Urinary bladder (tissue), 4 donors: ENCODE measurements at places on chromosomes 2 and 18. TPM values are rescaled to one million over a fixed set of nuclear protein-coding genes. Genes with fewer than 3 reads are reported as not detected.

- DNase-seq, result no peak
These were observed 15.5 kb downstream of the KLF7 start for GRCh38 chr2:207150284-207150683.

VIT gene
- total RNA-seq, result 10.0 TPM

DNA sequence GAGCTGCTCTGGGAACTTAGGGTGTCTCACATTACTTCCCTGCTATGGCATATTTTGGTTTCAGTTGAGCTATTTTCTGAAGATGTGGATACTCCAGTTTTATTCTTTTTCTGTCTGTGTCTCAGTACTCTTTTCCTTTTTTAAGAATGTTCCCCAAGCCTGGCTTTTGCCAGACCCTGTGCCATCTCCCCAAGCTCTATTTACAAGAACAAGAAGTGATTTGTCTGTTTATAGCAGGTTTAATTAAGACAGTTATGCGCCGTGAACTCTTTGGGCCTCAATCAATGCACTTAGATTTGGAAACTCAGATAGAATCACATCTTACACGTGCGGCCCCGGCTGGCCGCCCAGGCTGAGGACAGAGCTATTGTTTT is 8.9 kb upstream of the SATB2 start:
- DNase-seq, result no peak

VIL1 gene
- not detected for total RNA-seq

EN1 gene
- total RNA-seq, result not detected

DNA sequence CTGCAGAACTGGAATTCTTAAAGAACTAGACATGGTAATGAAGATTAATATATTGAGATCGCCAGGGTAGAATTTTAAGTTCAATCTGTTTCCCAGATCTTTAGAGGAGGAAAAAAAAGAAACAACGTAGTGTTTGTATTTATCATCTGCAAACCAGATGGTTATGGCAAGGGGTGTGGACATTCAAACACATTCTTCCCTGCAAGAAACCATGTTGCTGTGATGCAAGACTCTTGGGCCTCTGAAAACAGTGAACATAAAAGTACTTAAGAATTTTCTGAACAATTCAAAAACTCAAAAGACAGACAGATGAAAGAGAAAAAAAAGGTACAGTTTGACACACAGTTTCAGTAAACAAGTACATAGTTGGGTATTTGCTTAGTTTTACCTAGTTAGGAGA is 35.6 kb downstream of the COL5A2 start:
- no peak for DNase-seq

IRS1 gene
- total RNA-seq, result 28.5 TPM

DNA sequence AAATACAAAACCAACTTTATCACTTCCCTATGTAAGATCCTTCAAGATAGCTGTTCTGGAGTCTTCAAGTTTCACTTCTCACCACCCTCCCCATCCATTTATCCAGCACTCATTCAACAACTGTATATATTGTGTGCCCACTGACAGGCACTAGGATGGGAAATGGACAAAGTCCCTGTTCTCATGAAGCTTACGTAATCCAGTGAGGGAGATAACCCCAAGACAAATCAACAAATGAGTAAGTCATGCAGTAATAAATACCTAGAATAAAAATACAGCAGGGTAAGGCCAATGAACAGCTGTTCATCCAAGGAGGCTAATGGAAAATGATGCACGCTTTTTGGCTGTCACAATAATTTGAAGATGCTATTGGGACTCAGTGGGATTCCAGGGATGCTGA is 133.8 kb downstream of the MEMO1 start:
- no peak for DNase-seq

EVA1A gene
- total RNA-seq, result 7.1 TPM

PSMA8 gene
- not detected for total RNA-seq

BMP10 gene
- not detected for total RNA-seq

DNA sequence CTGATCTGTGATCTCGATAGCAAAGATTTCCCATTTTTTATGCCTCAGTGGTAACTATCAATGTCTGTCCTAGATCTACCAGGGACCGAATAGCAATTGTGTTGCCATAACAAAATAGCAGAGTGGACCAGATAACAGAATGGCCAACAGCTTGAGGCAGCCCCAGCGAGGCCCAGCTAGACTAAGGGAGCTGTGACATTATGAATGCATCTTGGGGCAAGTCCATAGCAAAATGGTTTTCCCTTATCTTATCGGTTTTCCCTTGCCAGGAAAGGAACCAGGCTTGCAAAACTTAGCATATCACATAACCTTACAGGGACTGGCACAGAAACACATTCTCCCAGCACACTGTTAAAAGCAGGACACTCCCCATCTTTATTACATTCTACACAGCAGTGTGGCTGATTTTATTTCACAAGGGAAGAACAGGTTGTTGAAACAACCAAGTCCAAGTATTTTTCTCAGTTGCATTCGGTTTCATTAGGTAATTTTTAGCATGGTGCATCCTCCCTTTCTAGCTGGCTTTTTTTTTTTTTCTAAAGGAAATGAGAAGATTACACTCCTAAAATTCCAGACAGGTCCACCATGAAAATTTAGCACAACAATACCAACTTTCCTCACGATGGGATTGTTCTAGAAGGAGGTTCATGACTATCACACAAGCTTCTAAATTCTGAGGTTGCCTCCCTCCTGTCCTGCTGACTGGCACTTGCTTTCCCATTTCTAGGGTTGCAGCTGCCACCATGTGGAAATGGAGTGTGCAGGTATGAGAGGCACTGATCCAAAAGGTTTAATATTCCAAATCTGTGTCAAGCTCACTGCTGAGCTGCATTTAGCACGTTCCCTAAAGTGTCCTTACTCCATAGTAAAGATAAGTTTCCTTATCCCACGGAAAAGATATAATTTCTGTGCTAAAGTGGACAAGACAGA is 97.0 kb upstream of the SLC35G4 start:
- no peak for DNase-seq

HOXD3 gene
- total RNA-seq, result 5.2 TPM

TLX2 gene
- total RNA-seq, result 0.63 TPM

GRCh38 chr2:109513230-109513629 is 100.5 kb downstream of the SEPTIN10 start:
- DNase-seq, result no peak

GRCh38 chr2:35428548-35428947 is 927.0 kb upstream of the CRIM1 start:
- no peak for DNase-seq

GRCh38 chr2:18605115-18605514 is 15.7 kb upstream of the NT5C1B start:
- DNase-seq, result no peak

GRCh38 chr2:202400941-202401340 is 24.8 kb downstream of the BMPR2 start:
- no peak for DNase-seq

DNA sequence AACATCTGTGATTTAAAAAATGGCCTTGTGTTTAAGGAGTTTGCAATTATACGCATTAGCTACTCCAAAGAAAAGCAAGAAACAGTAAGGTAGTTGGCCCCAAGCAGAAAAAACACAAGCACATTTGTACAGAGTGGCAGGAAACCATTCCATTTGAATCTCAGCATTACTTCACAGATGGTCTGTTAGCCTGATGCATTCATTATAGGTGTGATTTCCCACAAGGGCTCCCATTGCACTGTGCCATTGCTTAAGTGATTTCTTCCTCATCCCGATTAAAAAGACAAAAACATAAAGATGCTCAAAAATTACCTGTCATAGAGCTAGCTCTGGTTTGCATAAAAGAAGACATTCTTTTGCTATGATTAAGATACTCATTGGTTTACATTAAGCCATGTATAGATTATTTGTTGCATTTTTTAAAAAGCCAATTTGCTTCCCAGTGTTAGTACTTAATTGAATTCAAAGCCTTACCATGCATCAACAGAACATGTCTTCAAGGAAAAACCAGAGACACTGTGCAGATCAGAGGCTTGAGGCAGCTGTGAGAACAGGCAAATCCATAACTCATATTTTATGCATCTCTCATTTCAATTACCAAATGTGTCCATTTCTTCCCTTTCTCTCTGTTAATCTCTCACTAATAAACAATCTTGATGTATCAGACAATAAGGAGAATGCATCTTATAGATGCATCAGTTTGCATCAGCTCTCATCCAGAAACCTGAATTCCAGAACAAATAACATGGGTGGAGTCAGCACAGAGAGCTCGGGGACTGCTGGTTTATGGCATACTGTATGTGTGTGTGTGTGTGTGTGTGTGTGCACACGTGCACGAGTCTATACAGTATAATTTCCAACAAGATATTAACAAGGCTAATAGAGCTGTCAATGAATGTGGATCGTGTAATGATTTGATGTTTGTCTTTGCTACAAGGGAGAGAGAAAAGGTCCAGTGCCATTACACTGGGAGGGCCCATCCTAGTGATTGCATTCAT is 558.6 kb upstream of the HS6ST1 start:
- DNase-seq, result no peak

DNA sequence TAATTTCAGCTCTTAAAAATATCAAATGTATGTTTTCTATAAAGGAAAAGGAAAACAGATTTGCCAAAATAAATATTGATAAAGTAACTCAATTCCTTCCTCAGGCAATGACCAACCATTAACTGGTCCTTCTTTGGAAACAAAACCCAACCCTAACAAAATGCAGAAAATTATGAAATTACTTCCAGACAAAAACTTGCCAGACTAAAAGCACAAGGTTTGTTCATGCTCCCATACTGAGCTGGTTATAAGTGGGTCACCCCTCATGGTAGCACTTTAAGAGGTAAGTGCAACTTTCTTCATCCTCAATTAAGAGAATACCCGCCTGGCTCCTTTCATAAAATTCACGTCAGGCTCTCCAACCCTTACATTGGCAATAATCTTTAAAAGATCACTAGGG is 31.1 kb upstream of the TTC32 start:
- no peak for DNase-seq

DNA sequence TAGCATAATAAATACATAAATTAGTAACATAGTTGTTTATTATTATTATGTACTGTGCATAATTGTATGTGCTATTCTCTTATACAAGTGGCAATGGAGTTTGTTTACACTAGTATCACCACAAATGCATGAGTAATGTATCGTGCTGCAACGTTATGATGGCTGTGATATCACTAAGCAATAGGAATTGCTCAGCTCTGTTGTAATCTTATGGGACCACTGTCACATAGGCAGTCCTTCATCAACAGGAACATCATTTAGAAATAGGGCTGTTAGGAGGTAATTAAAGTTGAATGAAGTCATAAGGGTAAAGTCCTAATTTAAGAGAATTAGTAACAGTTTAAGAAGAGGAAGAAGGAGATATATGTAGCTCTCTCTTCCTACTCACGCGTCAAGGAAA is 33.8 kb downstream of the TEX51 start:
- DNase-seq, result no peak

- no peak for DNase-seq
These were observed 67.3 kb upstream of the RMDN2 start for GRCh38 chr2:37857575-37858399.

DNA sequence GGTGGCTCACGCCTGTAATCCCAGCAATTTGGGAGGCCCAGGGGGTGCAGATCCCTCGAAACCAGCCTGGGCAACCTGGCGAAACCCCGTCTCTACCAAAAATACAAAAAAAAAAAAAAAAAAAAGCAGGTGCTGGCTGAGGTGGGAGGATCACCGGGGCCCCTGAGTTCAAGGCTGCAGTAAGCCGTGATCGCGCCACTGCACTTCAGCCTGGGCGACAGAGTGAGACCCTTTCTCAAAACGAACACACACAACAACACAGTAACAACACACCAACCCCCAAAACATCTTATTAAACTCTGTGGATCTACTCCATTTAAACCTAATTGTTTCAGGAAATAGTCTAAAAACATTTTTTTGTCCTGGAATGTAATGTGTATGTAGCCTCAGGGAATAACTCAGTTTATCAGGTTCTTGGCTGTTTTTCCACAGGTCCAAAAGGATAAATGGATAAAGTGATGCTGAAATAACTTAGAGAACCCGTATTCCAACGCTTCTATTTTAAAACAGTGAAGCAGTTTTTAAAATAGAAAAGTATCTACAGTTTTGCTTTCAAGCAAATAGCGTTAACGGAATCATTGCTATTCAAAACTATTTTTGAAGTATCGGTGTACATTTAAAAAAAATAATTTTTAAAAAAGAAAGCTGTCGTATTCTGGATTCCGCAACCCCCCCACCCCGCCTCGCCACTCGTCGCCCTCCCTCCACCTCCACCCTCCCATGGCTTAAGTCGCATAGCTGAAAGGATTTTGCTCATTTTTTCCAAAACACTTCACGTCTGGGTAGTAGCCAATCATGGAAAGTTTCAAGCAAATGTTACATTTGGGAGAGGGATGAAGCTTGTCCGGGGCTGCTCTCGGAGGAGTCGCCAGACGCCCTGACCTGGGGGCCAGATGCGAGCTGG is 895 bp upstream of the GLS start:
- DNase-seq, result no peak

- DNase-seq, result no peak
These were observed 148.0 kb downstream of the FAM210A start for GRCh38 chr18:13578400-13578799.

DNAJC5G gene
- 0.42 TPM for total RNA-seq

- DNase-seq, result no peak
These were observed 506.9 kb upstream of the MYT1L start for GRCh38 chr2:2837746-2838547.

GRCh38 chr2:69774984-69775982 is 33.3 kb downstream of the ANXA4 start:
- DNase-seq, result no peak

DNA sequence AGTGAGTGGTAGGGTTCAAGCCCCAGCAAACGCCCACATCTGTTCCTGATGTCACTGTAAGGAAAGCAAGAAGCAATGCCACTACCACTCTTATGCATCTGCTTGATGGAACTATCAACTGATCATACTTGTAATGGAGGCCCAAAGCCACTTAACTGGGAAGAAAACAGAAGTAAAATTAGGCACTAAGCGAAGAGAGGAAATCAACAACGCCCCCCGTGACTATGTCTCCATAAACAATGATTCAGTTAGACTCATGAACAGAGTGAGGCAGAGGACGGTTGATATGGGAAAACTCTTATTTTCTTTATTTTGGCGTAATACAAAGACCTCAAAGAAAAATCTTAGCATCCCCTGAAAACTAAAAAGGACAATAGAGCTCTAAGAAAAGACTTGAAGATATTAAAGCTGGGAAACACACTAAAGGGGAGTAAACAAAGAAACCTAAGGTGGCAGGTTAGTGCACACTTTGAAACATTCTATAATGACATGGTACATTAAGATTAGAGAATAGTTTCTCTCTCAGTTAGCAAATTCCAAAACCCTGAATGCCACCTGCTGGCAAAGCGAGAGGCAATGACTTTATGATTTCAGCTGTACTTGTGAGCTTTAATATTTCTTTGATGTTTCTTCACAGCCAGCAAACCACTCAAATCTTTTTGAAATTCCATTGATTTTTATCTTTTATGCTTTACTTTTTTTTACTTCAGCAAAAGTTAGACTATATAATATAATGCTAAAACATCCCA is 86.5 kb downstream of the LRP2 start:
- DNase-seq, result no peak

DNA sequence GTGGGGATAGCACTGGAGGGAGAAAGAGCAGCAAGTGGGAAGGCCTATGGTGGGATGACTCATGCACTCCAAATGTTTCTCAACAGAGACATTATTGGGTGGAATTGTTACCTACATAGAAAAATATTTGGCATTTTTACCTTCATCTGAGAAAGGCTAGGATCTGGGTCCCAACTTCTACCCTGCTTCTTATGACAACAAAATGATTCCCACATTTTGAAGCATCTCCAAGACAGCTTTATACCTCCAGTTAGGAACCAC is 908.9 kb upstream of the GYPC start:
- DNase-seq, result no peak

RMDN2 gene
- 17.7 TPM for total RNA-seq

- no peak for DNase-seq
These were observed 24.1 kb upstream of the RABL2A start for GRCh38 chr2:113602869-113603466.
